ENCODE measurements at places on chromosomes 16 and 17. TPM values are rescaled to one million over a fixed set of nuclear protein-coding genes. Genes with fewer than 3 reads are reported as not detected.

GRCh38 chr17:69677130-69677529 lies 262.6 kb downstream of the MAP2K6 start:
- DNase-seq: no peak

DNA sequence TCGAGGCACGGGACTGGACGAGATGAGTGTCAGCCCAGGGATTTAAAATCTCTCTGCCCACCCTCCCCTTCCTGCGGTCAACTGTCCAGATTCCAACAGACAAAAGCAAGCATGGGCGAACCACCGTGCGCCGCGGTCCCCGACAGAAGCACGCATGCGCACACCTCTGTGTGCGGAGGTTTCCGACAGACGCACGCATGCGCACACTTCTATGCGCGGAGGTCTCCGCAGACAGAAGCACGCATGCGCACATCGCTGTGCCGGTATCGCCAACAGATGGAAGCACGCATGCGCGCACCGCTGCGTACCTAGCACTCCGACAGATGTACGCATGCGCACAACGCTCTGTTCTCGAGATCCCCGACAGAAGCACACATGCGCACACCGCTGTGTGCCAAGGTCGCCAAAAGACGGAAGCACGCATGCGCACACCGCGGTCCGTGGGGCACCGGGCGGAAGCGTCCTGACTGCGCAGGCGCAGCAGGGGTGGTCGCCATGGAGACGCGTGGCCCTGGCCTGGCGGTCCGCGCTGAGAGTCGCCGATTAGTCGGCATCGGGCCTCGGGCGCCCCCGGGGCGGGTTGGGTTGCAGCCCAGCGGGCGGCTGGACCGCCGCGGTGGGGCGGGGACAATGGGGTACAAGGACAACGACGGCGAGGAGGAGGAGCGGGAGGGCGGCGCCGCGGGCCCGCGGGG lies 57.4 kb upstream of the RPH3AL start:
- DNase-seq: peak; percentile 99

- peak; percentile 94 for DNase-seq
Observed at GRCh38 chr16:3793161-3793576, 75.8 kb upstream of the TRAP1 start.

DNA sequence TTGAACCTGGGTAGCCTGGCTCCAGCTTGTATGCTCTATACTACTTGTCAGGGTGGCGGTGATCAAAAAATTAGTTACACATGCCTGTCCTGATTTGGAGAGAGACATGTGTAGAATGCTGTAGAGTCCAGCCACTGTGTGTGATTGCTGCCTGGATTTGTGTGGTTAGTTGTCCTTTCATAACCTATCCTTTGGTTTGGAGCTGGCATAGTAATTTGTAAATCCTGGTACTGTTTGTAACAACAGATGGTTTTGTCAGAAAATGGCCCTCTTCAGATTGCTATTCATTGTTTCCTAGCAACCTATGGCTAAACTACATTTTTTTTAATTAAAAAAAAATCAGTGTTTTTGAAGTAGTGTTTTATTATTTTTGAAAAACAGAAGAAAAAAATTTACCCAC lies 30.5 kb downstream of the ETV4 start:
- DNase-seq: no peak

GRCh38 chr16:85550422-85550864 lies 62.7 kb upstream of the GSE1 start:
- no peak for DNase-seq

- DNase-seq: no peak
Observed at GRCh38 chr16:15536843-15537242, 102.5 kb downstream of the BMERB1 start.

GRCh38 chr17:33888455-33888854 lies 366.6 kb upstream of the CCL2 start:
- DNase-seq: no peak

- DNase-seq: peak; percentile 46
Observed at GRCh38 chr16:88468275-88469129, 15.4 kb downstream of the ZFPM1 start.

DNA sequence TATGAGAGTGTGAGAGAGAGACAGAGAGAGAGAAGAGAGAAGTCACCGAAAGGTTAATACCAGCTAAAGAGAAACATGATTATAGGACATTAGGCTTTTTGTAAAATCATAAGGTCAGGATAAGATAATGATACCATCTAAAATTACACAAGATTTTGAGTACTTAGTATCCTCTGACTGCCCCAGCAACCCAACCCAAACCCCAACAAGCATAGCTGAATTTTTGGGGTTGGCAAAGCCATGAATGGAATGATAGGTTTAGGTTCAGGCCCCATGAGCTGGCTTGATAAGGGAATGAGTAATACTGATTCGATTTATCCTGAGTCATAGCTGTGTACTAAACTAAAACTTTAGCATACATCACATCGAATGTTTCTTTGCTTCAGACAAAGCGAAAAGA lies 259.5 kb downstream of the IRX3 start:
- DNase-seq: peak; percentile 87

DNA sequence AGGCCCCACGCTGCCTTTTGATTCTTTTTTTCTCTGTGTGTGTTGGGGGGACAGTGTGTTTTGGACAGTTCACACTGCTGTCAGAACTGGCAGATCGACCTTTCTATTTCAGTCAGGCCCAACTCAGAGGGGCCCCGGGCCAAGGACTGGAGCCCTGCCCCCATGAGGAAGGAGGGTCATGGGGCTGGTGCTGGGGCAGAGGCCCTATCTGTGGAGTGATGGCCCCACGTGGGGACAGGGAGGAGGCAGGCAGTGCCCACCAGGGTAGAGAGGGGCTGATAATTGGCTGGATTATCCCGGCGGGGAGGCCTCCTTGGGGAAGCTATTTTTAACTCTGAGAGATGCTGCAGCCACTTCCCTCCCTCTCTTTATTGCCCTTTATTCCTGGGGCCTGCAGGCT lies 5.7 kb upstream of the KCNJ12 start:
- peak; percentile 4 for DNase-seq

DNA sequence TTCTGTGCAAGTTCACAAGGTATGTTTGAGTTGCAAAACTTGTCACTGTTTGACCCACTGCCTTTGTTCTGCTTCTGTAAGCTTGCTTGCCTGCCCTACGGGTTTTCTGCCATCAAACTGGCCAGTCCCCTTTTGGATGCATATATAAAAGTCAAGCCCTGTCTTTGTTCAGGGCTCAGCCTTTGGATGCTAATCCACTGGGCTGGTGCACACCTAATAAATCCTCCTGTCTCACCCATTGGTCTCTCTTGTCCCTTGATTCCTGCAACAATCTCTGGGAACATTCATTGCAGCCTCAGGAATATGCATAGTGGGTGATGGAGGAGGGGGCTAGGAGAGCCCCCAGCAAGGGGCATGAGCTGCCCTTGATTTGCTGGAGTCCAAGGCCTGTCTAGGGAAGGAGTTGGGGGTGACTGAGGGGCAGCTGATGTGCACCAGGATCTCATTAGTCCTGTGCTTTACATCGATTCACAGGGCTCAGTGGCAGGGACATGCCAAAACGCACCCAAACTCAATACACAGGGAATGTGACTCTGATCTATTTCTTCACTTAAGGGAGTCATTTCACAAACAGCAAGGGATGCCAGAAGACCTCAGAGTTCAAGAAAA lies 225.4 kb upstream of the NLRP1 start:
- no peak for DNase-seq

DNA sequence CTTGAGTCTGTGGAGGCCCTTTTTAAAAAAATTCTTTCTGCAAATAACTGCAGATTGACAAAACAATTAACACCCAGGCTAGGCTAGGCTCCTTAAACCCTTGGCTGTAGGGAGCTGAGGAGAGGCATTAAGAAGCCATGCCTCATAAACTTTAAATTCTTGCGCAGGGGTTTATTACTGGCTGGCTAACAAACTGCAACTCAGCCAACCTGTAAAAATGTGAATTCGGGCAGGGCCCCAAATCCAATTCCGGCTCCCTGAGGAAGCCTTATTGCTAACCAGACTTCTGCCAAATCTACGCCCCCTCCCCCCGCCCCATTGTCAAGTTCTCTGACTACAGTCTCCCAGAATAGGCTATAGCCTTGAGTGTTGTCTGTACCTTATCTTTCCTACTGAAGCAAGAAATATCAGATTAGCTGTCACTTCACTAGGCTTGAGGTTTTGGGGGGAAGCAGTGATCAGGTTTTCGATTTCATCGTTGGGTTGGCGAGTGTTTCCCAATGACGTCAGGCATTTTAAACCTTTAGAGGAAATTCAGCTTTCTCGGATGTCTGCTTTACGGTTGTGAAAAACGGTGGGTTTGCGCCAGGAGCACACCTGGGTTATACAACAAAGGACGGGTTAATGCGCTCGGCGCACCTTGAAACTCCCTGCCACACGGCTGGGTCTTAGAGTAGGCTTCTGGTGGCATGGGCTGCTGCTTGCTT lies 2.0 kb downstream of the CDH3 start:
- no peak for DNase-seq

DNA sequence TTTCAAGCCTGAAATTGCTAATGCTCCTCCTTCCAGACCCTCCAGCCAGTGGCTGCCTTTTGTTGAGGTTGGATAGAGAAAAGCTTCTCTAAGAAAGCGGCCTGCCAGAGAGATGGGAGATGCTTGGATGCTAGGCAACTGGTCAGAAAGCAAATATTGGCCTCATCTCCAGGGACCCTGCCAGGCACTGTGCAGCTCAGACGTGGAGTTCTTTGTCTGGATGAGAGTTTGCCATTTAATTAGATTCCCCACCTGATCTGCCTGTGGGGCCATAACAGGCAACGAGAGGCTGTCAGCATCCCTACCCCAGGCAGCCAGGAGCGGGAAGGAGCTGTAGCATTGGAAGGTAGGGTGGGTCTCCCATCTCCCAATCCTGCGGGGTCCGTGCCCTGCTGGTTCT lies 52.7 kb downstream of the ASIC2 start:
- DNase-seq: no peak

- no peak for DNase-seq
Observed at GRCh38 chr17:38585056-38585917, 20.5 kb downstream of the SRCIN1 start.

BEAN1 gene
- 0.09 TPM for total RNA-seq

KRTAP3-2 gene
- total RNA-seq: not detected

VTN gene
- 0.09 TPM for total RNA-seq

TP53TG3F gene
- total RNA-seq: not detected

CDH5 gene
- 2.9 TPM for total RNA-seq

PLEKHM1 gene
- total RNA-seq: 27.6 TPM

FAM20A gene
- total RNA-seq: 37.0 TPM
